ENCODE measurements at places on chromosomes 12 and 14. TPM values are rescaled to one million over a fixed set of nuclear protein-coding genes. Genes with fewer than 3 reads are reported as not detected.

DNA sequence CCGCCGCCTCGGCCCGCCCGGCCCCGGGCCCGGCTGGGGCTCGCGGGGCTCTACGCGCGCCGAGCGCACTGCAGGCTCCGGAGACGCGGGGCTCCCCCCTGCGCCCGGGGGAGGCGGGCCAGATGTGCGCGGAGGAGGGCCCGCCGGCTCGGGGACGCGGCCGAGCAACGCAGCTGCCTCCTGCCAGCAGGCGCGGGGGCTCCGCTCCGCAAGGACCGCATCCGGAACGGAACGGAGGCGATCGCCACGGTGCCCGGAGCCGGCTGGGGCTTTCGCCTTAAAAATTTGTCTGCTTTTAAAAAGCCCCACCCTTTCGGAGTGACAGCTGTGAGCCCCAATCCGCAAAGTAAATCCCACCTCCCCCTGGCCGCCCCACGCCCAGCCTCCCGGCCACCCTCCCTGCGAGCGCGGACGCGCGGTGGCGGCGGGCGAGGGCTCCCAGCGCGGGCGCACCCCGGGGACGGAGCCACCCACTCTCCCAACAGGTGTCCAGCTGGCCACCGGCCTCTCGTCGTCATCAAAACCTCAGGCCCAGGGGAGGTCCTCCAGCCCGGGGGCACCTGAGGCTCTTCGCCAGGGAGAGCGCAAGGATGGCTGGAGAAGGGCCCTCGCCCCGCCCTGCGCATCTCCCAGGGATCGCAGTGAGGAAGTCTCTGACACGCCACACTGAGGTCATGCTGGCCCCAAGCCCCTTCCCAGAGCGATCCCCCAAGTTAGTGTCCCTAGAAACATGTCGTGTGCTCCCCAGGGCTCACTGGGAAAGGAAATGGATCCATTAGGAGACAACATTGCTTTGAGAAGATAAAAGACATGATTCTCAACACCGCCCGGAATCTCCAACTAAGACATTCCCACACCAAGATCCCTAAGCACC lies at the start of gene TMEM132D:
TSS of gene TMEM132D (minus strand) at position 70 of the 874 bp plus-strand sequence.
- peaks cover 90% of the 10 kb centered on the region for H3K27me3 ChIP-seq
- H3K4me3 ChIP-seq = peak within 1 kb of the TSS; percentile 81
- H3K27ac ChIP-seq = no peak within 1 kb of the TSS
- no peaks in the 10 kb centered on the region for H3K36me3 ChIP-seq
- no peak for DNase-seq

DNA sequence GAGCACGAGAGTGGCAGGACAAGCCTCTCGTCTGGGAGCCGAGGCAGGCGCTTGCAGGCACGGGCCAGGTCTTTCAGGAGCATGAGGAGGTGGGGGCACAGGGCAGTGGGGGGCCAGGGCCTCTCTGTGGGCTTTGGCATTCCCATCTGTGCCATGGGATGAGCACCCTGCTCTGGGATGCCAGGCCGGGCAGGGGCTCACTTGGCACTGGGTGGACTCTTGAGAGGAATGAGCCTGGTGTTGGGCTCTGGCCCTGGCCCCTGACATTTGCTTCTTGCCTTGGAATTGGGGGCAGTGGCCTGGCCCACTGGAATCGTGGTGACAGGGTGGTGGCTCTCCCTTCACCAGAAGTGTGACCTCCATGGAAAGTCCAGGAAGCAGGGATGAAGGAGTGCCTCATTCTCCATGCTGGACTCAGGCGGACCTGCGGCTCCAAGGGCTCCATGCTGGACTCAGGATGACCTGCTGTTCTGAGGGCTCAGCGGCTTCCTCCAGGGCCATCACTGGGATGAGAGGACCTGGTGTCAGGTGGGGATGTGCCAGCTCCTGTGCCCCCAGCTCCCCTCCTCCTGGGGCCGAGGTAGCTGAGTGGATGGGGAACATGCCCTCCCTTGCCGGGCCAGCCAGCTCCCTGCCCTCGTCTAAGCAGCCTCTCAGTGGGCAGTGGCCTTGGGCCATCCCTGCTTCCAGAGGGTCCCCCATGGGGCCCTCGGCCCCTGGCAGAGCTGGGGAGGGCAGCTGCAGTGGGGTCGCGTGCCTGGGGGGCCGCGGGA lies 220.3 kb downstream of the KIF26A start:
- no peaks in the 10 kb centered on the region for H3K27me3 ChIP-seq
- H3K4me3 ChIP-seq = no peak overlapping the region
- no peak overlapping the region for H3K27ac ChIP-seq
- no peak for DNase-seq
- H3K4me1 ChIP-seq = no peaks in the 10 kb centered on the region
- H3K36me3 ChIP-seq = no peaks in the 10 kb centered on the region

DNA sequence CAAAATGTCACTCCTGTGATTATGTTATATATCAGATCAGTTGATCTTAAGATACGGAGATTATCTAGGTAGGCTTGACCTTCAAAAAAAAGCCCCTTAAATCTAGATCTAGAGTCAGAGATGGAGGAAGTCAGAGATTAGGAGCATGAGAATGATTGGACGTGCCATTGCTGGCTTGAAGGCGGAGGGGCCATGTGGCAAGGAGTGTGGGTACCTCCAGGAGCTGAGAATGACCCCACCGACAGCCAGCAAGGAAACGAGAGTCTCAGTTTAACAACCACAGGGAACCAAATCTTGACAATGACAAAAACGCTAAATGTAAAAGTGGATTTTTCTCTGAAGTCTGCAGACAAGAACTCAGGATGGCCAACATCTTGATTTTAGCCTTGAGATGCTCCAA lies 32.5 kb upstream of the MANSC4 start:
- H3K36me3 ChIP-seq = no peaks in the 10 kb centered on the region
- H3K27me3 ChIP-seq = peaks cover 2% of the 10 kb centered on the region
- no peak overlapping the region for H3K4me3 ChIP-seq

DNA sequence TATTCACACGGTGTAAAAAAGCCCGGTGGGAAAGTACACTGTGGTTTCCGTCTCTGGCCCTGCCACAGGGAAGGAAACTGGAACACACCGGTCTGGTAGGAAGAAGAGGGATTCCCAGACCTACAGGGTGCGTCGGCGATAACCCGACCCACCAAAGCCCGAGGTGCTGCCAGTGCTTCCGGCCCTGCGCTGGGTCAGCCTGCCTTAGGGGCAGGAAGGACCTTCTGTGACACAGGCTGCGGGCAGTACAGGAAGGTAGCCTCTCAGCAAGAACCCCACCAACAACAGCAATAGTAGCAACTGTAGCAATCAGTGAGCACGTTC lies 169.5 kb upstream of the FKBP4 start:
- peaks cover 18% of the 10 kb centered on the region for H3K27me3 ChIP-seq
- no peak for DNase-seq
- no peak overlapping the region for H3K27ac ChIP-seq
- H3K36me3 ChIP-seq = no peaks in the 10 kb centered on the region
- H3K4me3 ChIP-seq = no peak overlapping the region
- H3K4me1 ChIP-seq = peaks cover 5% of the 10 kb centered on the region

GRCh38 chr14:54566410-54567223 lies at the start of gene SAMD4A:
SAMD4A (plus strand) TSS chr14:54567128; CDS start chr14:54567917, 789 bp downstream.
- DNase-seq = peak; percentile 53

- no peaks in the 10 kb centered on the region for H3K36me3 ChIP-seq
- H3K27me3 ChIP-seq = peaks cover 42% of the 10 kb centered on the region
- H3K27ac ChIP-seq = no peak overlapping the region
- no peak overlapping the region for H3K4me3 ChIP-seq
These were observed 112.3 kb downstream of the PAPOLA start for GRCh38 chr14:96614481-96614881.

PSME1 gene
- total RNA-seq = 81.4 TPM
